ENCODE measurements at places on chromosomes 6 and 20.
A peak's percentile ranks its signal among the peaks of the same experiment; 100 is the strongest.

DNA sequence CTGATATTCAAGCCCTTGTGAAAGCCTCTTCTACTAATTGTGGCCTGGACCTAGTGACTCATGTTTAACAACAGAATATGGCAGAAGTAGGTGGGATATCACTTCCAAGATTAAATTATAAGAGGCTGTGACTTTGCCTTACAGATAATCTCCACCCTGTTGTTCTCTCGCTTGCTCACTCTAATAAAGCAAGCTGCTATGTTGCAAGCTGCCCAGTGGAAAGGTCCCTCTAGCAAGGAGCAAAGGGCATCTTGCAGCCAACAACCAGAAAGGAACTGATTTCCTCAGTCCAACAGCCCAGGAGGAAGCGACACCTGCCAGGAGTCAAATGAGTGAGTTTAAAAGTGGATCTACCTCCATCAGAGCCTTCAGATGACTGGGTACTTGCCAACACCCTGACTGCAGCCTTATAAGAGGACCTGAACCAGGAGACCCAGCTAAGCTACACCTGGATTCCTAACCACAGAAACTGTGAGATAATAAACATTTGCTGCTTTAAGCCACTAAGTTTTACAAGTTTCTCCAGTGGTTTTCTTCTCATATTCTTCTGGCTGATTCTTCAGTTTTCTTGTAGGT is 112.6 kb downstream of the FRK start:
- no peaks in the 10 kb centered on the region for H3K27me3 ChIP-seq
- H3K27ac ChIP-seq, result no peak overlapping the region
- DNase-seq, result no peak

DNA sequence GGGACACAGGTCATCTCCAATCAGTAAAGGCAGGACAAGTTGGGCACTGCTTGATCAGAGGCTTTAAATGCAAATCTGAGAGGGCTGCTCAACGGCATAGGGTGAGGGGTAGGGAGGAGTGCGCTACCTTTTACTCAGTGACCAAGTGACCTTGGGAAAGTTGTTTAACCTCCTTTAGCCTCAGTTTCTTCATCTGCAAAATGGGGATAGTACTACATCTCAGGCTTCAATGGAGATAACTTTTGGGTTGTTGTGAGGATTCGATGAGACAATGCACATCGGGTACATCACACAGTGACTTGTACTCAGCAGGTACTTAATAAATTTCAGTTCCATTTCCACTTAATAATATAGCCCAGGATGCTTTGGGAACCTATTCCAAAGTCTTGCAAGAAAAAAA is 22.6 kb downstream of the MDGA1 start:
- no peaks in the 10 kb centered on the region for H3K36me3 ChIP-seq
- H3K4me1 ChIP-seq, result no peaks in the 10 kb centered on the region
- no peaks in the 10 kb centered on the region for H3K27me3 ChIP-seq
- H3K4me3 ChIP-seq, result no peak overlapping the region

GRCh38 chr6:73665686-73666319 is 12.0 kb upstream of the SLC17A5 start:
- no peak for DNase-seq
- H3K27me3 ChIP-seq, result no peaks in the 10 kb centered on the region
- no peaks in the 10 kb centered on the region for H3K36me3 ChIP-seq
- H3K4me1 ChIP-seq, result no peaks in the 10 kb centered on the region

DNA sequence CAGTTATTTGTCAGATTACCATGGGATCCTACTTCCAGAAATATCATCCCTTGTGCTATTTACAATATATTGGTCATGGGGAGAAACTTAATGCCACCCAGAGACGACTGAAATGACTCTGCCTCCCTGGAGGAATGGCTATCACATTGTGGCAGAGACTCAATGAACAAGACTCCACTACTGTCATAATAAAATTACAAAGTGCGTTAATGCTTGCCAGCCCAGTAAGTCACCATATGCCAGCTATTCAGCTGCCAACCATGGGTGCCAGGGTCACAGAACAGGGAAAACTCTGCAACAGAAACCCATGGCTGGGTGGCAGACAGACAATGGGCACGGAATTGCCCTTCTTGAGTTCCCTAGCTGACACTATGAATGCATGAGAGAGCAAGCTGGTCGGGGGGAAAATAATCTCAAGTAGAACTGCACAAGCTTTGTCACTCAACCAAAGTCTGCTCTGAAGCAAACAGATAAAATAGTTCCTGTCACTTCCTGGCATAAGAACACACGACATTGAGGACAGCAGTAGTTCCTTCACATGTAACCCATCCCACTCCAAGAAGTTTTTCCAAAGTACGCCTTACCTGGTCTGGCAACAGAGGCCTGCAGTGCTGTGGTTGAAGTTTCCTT is 32.1 kb downstream of the TP53INP2 start:
- no peaks in the 10 kb centered on the region for H3K4me1 ChIP-seq
- no peaks in the 10 kb centered on the region for H3K27me3 ChIP-seq
- H3K4me3 ChIP-seq, result no peak overlapping the region
- no peak for DNase-seq

DNA sequence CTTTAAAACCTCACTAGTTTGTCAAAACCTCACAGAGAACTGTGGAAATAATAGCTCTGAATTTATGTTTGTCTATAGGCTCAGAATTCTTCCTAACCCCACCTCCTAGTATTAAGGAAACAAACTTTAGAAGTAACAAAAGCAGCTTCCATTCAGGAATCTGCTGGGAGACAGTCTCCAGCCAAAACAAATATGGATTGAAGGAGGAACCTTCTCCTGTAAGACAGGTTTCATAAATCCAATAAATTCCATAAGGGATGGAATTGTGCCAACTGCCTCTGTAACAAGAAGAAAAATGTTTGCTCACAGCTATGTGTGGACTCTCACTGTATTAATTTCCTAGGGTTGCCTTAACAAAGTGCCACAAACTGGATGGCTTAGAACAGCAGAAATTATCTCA is 7.5 kb downstream of the SYCP2 start:
- no peaks in the 10 kb centered on the region for H3K27me3 ChIP-seq
- no peak overlapping the region for H3K4me3 ChIP-seq
- no peaks in the 10 kb centered on the region for H3K36me3 ChIP-seq
- no peak overlapping the region for H3K27ac ChIP-seq

- H3K36me3 ChIP-seq, result no peaks in the 10 kb centered on the region
- H3K27me3 ChIP-seq, result no peaks in the 10 kb centered on the region
- no peak overlapping the region for H3K27ac ChIP-seq
Observed at GRCh38 chr20:44776980-44777379, 31.3 kb downstream of the KCNK15 start.

DNA sequence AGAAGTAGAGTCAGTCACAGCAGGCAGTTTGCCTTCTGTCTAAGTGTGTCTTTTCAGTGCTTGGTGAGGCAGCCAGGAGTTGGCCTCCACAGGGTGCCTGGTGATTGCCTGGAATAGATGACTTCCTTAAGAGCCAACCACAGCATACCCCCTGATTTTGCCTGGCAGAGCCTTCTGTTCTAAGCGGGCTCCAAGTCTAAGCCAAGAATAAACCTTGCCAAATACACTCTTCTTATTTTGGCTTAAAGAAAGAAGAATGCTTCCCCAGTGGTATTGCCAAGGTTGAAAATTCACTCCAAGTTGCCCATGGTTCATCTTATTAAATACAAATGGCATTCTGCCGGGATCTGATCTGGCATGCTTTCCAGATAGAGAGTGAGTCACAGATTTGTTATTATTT is 1424.8 kb upstream of the EYS start:
- H3K27me3 ChIP-seq, result no peaks in the 10 kb centered on the region
- H3K4me3 ChIP-seq, result no peak overlapping the region
- no peaks in the 10 kb centered on the region for H3K36me3 ChIP-seq
- H3K4me1 ChIP-seq, result no peaks in the 10 kb centered on the region

- no peaks in the 10 kb centered on the region for H3K36me3 ChIP-seq
- no peaks in the 10 kb centered on the region for H3K27me3 ChIP-seq
- DNase-seq, result no peak
- H3K4me3 ChIP-seq, result no peak overlapping the region
- peaks cover 43% of the 10 kb centered on the region for H3K4me1 ChIP-seq
Observed at GRCh38 chr20:47315339-47316056, 41.0 kb downstream of the ZMYND8 start.

DNA sequence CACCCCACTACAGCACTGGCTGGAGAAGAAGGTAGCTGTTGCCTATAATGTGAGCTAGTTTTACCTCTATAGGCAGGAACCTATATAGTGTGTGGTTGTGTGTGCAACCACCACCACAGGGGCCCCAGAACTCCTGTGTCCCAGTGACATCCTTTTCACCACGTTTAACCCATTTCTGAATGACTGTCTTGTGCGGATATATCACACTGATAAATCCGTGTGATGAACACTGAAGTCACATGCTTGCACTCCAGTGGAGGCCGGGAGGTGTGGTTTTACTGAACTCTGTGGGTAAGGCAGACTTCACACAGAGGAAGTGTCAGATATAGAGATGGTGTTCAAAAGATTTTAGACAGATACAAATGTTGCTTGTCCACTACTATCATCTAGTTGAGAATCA is 32.5 kb downstream of the SDHAF4 start:
- no peak overlapping the region for H3K4me3 ChIP-seq
- no peak overlapping the region for H3K27ac ChIP-seq
- no peaks in the 10 kb centered on the region for H3K4me1 ChIP-seq
- no peak for DNase-seq
- no peaks in the 10 kb centered on the region for H3K36me3 ChIP-seq

DNA sequence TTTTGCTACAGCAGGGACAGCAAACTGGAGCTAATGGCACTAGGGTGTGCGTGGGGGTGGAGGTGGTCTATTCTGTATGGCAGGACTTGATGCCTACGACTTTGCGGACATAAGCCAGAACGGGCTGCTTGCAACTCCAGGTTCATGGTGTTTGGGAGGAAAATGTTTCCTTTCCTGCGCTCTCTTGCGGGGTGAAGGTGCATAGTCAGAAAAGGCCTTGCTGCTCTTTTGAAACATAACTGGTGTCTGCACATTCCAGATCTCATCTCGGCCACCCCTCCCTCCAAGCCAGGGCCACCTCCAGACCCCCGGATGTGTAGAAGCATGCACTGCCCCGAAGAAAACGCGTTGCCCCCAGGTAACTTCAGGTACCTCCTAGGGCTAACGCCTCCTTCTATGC is 8.1 kb downstream of the FOXA2 start:
- no peaks in the 10 kb centered on the region for H3K4me1 ChIP-seq
- H3K4me3 ChIP-seq, result no peak overlapping the region
- H3K27ac ChIP-seq, result no peak overlapping the region
- H3K36me3 ChIP-seq, result no peaks in the 10 kb centered on the region
- H3K27me3 ChIP-seq, result peaks cover 78% of the 10 kb centered on the region

GRCh38 chr6:37619641-37620040 is 78.0 kb downstream of the MDGA1 start:
- H3K27me3 ChIP-seq, result no peaks in the 10 kb centered on the region
- H3K27ac ChIP-seq, result no peak overlapping the region
- H3K4me1 ChIP-seq, result no peaks in the 10 kb centered on the region
- no peak overlapping the region for H3K4me3 ChIP-seq
- DNase-seq, result no peak

- no peak for DNase-seq
- H3K4me1 ChIP-seq, result peaks cover 3% of the 10 kb centered on the region
- H3K27ac ChIP-seq, result no peak within 1 kb of the TSS
- no peaks in the 10 kb centered on the region for H3K27me3 ChIP-seq
- H3K4me3 ChIP-seq, result peak within 1 kb of the TSS; percentile 68
Observed at GRCh38 chr20:9838378-9839295, at the start of gene PAK5. PAK5 (minus strand) TSS chr20:9839076; CDS start chr20:9644328, 194,748 bp downstream.

DNA sequence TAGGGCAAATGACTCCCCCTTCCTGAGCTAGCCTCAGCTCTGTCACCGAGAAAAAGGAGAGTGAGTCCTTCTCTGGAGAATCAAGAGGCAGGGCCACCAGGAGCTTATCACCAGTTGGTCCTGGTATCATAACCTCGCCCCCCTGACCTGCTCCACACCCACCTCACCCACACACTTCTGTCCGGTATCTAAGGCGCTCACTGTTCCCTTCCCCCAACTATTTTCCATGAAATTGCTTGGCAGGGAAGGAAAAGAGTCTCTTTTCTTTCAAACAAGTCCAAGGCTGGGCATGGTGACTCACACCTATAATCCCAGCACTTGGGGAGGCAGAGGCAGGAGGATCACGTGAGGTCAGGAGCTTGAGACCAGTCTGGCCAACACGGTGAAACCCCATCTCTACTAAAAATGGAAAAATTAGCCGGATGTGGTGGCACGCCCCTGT is 77.6 kb downstream of the ZMYND8 start:
- no peak for DNase-seq
- peaks cover 53% of the 10 kb centered on the region for H3K36me3 ChIP-seq
- H3K4me3 ChIP-seq, result no peak overlapping the region
- H3K4me1 ChIP-seq, result peaks cover 2% of the 10 kb centered on the region
- no peaks in the 10 kb centered on the region for H3K27me3 ChIP-seq

GRCh38 chr6:51349857-51350256 is 531.2 kb downstream of the TFAP2B start:
- no peaks in the 10 kb centered on the region for H3K36me3 ChIP-seq
- no peak overlapping the region for H3K4me3 ChIP-seq
- H3K27me3 ChIP-seq, result no peaks in the 10 kb centered on the region
- no peak for DNase-seq
- H3K4me1 ChIP-seq, result no peaks in the 10 kb centered on the region

DNA sequence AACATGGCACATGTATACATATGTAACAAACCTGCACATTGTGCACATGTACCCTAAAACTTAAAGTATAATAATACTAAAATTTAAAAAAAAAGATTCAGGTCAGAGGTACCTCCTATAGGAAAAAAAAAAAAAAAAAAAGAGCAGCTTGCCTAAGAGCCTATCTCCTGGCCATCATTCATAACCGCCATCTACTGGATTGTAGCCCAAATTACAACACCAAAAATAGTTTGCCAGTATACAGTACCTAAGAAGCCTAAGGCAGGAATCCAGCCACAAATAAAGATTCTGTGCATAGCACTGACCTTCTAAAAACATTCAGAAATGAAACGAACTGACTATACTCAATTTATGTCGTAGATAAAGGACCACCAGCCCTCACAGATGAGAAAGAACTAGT is 438.4 kb upstream of the ADGRB3 start:
- peaks cover 4% of the 10 kb centered on the region for H3K4me1 ChIP-seq
- H3K4me3 ChIP-seq, result no peak overlapping the region
- H3K36me3 ChIP-seq, result no peaks in the 10 kb centered on the region

- DNase-seq, result no peak
- no peaks in the 10 kb centered on the region for H3K4me1 ChIP-seq
- H3K36me3 ChIP-seq, result no peaks in the 10 kb centered on the region
- H3K27ac ChIP-seq, result no peak overlapping the region
Observed at GRCh38 chr6:147615659-147616456, 107.4 kb downstream of the SAMD5 start.

GRCh38 chr6:123016431-123017103 is 20.5 kb downstream of the CLVS2 start:
- H3K36me3 ChIP-seq, result no peaks in the 10 kb centered on the region
- no peaks in the 10 kb centered on the region for H3K4me1 ChIP-seq
- H3K27me3 ChIP-seq, result no peaks in the 10 kb centered on the region
- DNase-seq, result no peak
- no peak overlapping the region for H3K27ac ChIP-seq
